Mammary epithelial cell (primary cell): ENCODE measurements at places on chromosomes 6 and 20.

DNA sequence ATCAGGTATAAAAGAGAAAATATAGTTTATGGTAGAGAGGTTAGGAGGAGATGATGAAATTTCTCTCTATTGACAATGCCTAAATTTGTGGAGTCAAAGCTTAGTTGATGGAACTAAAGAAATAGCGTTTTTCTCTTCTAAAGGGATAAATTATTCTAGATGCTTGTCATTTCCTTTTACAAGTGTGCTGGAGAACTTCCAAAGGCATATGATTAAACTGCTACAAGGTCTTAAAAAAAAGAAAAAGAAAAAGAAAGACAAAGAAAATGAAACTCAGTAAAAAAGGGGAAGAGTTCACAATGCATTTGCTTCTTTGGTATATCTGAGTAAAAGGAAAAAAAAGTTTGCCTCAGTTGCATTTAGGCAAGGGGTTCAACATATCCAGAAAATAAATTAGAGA is 499.8 kb upstream of the PTCHD4 start:
- no peak for DNase-seq

GRCh38 chr20:50844430-50845100 is 49.7 kb downstream of the BCAS4 start:
- peak; percentile 99 for DNase-seq

DNA sequence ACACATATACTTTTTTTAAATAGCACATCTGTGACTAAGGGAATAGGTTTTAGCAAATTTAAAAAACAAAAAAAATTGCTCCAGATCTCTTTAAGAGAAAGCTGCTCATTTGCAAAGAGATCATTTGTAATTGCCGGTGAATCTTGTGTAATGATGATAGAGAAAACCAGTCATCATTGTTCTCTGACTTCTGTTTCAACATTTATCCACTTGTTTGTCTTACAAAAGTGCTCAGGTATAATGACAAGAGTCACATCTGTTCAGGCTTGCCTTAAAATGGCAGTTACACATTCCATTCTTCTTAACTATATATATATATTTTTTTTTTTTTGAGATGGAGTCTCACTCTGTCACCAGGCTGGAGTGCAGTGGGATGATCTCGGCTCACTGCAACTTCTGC is 165.2 kb downstream of the AIG1 start:
- DNase-seq = peak; percentile 91

DNA sequence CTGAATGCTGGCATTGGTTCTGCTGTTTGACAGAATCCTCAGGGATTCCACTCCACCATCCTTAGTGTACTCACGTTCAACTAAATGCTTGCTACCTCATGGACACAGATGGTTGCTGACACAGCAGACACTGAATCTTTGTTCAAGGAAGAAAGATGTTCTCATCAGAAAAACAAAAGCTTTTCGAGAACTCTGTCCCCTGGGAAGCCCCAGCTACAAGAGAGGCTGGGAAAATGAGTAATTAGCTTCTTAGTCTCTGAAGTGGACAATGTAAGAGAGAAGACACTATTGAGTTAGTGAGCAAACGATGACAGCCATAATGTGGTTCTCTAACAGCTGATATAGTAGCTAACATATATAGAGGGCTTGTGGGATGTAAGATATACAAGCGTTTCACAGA is 30.9 kb upstream of the ENPP5 start:
- no peak for DNase-seq

GRCh38 chr6:154653385-154653784 is 79.8 kb upstream of the SCAF8 start:
- peak; percentile 5 for DNase-seq

DNA sequence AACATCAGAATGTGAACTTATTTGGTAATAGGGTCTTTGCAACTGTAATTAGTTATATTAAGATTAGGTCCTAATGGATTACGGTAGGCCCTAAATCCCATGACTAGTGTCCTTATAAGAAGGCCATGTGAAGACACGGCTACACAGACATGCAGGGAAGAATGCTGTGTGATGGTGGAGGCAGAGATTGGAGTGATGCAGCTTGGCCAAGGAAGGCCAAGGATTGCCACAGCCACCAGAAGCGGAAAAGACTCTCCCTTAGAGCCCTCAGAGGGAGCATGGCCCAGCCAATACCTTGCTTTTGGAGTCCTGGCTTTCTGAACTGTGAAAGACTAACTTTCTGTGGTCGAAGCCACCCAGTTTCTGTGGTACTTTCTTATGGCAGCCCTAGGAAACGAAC is 9.7 kb upstream of the SMIM13 start:
- no peak for DNase-seq

DNA sequence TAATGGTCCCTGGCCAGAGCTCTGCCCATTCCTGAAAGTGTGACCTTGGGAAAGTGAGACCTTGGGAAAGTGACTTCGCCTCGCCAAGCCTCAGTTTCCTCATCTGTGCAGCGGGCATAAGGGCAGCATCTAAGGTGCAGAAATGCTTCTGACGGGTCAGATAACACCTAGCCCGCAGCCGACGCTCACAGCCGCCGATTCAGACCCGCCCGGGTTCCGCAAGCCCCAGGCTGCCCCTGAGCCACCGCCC is 486 bp downstream of the FKBP1A start:
- DNase-seq = no peak

DNA sequence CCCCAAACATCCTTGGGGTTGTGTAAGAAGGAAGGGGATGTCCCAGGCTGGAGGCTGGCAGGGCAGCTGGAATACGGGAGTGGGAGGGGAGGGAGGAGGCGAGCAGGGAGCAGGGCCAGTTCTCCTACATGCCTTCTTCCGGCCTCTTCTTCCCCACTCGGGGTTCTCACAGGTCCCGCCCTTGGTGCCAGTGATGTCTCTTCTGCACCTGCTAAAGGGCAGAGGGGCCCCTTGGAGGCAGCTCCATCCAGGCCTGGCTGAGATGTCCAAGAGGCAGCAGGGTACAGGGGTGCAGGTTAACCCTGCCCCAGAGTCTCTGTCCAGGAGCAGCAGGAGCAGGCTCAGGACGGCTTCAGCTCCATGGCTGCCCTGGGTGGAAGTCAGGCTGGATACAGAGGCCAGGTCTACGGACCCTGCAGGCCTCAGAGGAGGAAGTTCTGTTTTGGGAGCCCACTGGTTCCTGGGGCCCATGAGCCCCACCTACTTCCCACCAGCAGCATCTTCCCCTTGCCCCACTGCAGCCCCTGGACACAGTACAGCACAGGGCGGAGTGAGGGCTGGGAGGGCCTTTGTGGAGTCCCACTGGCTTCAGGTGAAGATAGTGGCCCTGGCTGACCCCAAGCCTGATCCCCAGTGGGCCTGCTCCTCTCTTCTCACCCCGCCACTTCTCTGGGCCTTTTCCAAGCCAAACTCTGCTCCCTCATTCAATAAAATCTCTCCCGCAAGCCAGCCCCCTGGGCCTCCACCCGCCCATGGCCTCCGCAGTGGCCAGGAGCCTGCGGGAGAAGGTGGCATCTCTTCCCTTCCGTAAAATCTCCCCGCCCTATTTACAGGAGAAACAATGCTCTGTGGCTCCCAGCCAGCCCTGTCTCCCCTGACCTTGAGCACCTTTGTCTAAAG is 60.4 kb downstream of the YTHDF1 start:
- no peak for DNase-seq

DNA sequence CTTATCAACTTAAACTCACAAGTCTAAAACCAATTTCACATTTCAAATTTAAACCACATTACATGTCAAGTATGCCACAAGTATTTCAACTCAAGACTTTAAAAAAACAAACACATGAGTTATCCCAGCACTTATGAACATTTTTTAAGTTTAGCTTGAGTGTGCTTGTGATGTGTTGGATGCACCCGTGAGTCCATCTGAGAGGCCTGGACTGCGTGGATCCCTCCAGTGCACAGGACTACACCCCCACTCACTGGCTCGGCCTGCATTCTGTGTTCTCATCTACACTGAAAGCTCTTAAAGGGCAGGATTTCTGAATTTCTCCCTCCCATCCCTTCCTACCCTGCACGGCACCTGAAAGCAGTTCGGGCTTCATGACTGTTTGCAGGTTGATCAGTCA is 128.8 kb upstream of the CD93 start:
- no peak for DNase-seq
